NCI-H510A treated with DMSO at 0.1 percent for 48 hours (cell line): ENCODE measurements at places on chromosomes 12 and 14.
A peak's percentile ranks its signal among the peaks of the same experiment; 100 is the strongest.

- DNase-seq: no peak
These were observed 1.2 kb downstream of the ITGA5 start for GRCh38 chr12:54417712-54418440.

GRCh38 chr12:29816874-29817725 is 33.4 kb upstream of the TMTC1 start:
- no peak for DNase-seq

DNA sequence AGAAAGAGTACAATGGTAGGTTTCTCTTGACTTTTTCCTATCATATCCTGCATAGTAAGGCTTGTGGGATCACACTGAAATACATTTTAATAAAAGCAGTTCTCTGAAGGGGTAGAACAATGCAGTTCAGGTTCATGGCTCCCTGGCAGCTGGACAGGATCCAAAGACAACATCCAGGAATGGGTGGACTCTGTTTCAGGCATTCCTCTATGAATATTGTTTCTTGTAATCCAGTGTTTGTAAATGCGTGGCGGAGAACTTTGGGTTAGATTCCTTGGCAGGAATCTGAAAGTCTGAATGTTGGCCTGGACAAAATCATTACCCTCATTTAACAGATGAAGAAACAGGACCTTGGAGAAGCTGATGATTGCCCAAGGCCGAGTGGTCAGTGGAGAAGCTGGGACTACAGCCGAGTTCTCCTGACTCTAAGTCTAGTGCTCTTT is 43.5 kb downstream of the SYNE2 start:
- DNase-seq: peak; percentile 21

DNA sequence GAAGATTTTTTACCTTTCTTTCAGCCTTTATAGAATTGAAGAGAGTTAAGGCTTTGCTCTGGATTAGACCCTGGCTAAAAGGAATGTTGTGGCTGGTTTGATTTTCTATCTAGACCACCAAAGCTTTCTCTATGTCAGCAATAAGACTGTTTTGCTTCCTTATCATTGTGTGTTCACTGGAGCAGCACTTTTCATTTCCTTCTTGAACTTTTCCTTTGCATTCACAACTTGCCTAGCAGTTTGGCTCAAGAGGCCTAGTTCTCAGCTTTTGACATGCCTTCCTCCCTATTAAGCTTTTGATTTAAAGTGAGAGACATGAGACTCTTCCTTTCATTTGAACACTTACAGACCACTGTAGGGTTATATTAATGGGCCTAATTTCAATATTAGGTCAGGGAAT is 64.1 kb upstream of the USP15 start:
- DNase-seq: no peak

GRCh38 chr12:120468821-120469449 is 613 bp downstream of the SRSF9 start:
- DNase-seq: no peak

- peak; percentile 10 for DNase-seq
These were observed 24.3 kb downstream of the MOAP1 start for GRCh38 chr14:93160353-93160801.

GRCh38 chr12:128793701-128794100 is 30.1 kb downstream of the SLC15A4 start:
- DNase-seq: no peak

DNA sequence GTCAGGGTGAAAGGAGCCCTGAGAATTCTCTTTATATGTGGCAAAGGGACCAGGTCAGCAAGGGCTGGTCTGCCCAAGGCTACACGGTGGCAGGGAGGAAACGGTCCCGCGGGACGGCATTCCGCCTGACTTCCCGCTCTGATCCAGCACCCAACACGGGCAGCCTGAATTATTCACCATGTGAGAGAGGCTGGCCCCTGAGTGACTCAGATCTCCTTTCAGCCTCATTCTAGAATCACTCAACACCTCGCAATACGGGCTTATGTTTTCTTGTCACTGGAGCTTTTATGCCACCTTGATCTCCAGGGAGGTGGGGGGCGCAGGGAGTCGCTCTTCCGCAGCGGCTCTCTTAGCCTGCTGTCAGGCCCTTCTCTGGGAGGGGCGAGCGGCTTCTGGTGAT is 8.5 kb downstream of the LRTM2 start:
- no peak for DNase-seq

DNA sequence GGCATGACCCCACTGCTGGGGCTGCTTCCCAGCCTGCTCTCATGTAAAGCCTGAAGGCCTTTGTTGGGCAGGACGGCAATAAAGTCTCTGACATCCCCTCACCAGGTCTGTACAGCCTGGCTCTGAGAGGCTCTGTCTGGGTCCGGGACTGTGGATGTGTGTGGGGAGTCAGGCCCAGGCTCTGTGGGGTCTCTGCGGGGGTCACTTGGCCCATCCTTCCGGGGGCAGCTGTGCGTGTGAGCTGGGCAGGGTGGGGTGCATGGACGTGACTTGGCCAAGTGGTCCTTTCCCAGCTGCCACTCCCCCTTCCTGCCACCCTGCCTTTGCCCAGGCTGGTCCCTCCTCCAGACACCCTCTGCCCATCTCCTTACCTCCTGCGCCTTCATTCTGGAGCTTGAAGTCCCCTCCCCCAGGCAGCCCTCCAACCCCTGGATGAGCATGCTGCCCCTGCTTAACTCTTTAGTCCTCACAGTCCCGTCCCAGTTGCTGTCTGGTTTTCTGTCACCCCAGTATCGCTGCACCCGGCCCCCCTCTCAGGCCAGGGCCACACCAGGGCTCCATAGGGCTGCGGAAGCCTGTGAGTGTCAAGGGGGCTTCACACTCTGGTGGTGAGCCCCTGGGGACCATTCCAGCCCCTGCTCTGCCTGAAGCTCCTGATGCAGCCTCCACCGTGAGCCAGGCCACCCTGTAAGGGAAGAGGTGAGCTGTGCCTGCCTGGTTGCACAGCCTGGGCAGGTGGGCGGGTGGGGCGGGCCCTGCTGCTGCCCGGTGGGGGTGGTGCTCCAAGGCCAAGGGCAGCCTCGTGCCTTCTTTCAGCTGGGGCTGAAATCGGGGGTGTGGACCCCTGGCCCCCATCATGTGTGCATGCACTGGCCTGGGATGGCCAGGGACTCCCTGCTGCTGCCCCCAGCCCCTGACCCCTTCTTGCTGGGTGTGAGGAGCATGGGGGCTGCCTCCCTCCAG is 25.5 kb upstream of the KIF26A start:
- DNase-seq: no peak

DNA sequence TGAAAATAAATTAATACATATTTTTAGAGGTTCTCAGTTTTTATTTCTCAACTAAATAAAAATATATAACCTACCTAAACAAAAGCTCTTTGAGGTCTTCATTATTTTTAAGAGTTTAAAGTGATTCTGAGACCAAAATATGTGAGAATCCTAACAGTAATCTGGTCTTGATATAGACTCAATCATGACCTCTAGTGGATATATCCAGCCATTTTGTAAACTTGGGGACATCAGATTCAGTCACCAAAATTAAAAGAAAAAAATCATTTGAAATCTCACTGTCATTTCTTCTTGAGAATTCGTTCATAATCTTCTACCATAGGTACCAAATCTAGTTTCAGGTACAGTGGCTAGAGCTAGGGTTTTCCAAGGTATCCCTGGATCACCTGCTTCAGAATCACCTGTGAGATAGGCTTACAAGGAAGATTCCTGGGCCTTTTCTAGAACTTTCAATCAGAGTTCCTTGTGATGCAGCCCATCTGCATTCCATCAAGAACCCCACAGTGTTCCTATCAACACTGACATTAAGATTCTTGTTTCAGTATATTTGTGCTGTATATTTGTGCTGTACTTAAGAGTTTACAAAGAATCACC is 214.9 kb downstream of the ADAMTS20 start:
- no peak for DNase-seq

- DNase-seq: peak; percentile 64
These were observed at the start of gene ESR2 for GRCh38 chr14:64293976-64294671. TSS of gene ESR2 (minus strand) at chr14:64294371. CDS start at chr14:64282985, 11,386 bp downstream.

DNA sequence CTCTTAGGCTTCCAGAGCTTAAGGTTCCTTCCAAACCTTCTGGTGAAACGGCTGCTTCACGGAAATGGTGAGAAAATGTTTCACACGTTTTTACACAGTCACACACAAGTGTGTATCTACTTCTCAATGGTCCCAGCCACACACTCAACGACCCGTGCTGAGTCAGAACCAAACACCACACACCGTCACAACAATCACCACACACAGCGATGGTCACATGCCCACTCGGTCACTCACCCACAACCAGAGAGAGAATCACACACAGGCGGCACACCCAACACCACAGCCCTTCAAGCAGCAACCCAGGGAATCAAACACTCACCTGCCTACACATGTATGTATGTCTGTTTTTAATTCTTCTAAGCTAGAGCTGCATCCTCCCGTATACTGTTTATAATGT is 12.6 kb upstream of the PLEKHD1 start:
- no peak for DNase-seq

GRCh38 chr14:58151133-58152013 is 640 bp downstream of the ARMH4 start:
- peak; percentile 31 for DNase-seq

DNA sequence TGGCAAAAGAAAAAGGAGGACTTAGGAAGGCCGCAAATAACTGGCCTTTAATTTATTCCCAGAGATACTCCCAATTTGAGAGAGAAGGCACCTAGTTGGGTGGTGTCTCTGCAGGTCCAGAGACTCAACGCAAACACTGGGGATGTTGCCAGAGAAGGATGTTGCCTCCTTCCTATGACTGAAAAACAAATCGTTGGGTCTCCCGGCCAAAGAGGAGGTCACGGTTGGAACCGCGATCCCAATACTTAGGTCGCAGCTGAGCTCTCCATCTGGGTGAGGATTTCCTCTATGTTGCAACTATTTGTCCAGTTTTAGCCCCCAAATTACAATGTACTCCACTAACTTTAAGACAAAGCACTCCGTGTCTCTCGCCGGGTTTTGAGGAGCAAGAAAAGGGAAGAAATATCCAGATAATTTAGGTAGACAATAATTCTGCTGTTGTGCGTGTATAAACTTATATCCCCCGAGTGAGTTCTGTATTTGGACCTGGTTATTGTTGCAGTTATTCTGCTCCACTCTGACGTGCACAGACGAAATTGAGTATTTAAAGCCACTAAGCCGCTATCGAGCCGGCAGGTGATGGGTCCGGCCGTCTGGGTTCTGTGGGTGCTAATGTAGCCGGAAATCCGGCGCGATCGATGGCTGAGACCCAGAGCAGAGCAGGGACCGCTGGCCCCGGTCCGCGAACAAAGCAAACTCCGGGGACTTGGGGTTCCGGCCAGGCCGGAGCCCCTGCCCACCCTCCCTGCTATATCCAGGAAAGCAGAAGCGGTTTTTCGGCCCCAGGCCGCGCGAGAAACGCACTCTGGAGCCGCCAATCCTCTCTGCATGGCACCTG is 5.7 kb downstream of the HOXC12 start:
- no peak for DNase-seq

GRCh38 chr14:24441904-24442239 is 704 bp downstream of the SDR39U1 start:
- DNase-seq: peak; percentile 66

- no peak for DNase-seq
These were observed 36.3 kb downstream of the TPCN1 start for GRCh38 chr12:113257564-113257963.

DNA sequence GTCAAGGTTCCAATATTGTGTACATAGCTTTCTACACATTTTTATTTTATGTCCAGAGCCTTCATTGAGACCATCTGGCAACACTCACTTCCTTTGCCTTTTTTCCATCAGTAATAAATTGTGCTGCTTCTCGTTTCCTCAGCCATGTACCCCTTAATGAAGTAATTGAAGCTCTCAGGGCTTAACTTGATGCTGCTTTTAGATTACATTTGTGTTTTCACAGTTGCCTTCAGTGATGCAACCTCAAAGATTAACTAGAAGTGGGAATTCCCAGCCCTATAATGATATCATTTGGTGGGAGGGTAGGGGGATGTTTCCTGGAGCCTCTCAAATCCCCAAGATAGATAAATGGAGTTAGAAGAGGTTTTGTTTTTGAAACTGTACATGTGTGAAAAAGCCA is 80.2 kb upstream of the KRR1 start:
- no peak for DNase-seq

DNA sequence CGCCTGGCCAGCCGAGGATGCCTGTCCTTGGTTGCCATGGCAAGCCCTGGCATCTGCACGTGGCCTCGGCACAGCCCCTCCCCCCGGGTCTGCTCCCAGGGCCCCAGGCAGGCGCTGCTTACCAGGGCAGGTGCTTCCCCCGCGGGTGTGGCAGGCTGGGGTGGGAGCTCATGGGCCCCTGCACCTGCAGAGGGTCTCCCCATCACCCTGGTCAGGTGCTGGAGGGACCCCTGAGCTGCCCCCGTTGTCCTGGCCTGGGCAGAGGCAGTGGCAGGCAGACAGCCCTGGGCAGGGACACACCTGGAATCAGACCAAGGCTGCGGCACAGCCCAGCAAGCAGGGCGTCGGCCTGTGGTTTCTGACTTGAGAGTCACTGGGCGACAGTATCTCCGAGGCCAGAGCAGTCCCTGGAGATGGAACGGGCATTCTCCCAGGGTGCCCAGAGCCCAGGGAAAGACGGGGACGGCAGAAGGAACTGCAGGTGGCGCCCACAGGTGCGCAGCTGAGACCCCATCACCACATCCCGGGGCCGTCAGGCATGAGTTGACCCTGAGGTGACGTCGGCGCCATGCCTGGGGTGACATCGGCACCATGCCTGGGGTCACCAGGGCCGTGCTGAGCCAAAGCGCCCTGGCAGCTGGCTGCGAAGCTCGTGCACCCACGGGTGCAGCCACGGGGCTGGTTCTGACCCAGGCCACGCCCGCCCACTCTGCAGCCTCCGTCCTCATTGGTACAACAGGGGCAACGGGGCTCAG is 56.1 kb upstream of the FBRSL1 start:
- DNase-seq: no peak

DNA sequence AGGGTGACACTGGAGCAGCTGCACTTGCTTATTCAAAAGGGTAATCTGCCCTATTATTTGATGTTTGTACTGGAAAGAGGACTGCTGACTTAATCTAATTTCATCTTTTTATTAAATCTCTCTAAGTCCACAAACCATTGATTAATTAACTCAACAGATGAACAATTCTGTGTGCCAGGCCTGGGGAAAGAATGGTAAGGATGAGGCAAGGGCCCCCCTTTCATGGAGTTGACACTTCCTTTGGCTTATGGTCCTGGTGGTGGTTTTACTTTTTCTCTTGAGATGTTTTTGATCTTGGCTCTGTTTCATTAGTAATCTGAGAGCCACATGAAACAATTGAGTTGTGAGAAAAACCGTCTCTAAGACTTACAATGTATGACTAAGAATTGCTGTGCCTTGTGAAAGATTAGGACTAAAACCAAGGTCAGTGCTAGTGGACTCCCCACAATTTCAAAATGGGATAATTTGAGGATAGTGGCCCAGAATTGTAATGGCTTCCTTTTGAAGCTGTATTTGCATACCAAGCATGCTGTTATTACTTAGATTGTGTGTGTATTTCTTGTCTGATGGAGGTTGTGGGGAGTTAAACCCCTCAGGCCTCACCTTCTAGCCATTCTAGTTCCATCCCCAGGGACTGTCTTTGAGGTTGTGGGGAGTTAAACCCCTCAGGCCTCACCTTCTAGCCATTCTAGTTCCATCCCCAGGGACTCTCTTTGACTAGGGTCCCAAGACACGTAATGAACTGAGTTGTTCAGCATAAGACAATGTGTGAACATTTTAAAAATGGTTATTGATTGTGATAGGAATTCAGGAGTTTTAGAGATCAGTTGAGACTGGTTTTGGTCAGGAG is 52.5 kb upstream of the EVL start:
- DNase-seq: no peak
